ENCODE measurements at places on chromosomes 2 and 18.

DNA sequence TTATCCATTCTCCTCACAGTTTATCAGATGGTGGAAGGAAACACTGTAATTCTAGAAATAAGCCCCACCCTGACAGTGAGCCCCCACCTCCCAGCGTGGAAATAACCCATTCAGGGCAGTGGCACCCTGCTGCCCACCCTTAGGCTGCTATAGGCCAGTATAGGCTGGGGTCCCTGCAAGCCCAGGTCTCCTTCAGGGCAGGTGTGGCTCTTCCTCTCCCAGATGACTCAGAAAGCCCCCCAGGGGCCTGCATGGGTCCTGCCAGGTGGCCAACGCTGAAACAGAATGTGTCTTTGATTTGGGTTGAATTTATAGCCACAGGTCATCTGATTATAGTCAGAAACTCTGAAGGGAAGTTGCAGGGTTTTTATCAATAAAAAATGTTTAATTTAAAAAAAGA lies 136.4 kb downstream of the SH3RF3 start:
- no peak for DNase-seq

GRCh38 chr2:84055816-84056215 lies 403.3 kb downstream of the SUCLG1 start:
- DNase-seq = no peak

- DNase-seq = no peak
Measured at GRCh38 chr18:53799134-53799533, 425.3 kb downstream of the MBD2 start.

GRCh38 chr18:8561123-8561910 lies 47.9 kb upstream of the RAB12 start:
- DNase-seq = peak; percentile 71

DNA sequence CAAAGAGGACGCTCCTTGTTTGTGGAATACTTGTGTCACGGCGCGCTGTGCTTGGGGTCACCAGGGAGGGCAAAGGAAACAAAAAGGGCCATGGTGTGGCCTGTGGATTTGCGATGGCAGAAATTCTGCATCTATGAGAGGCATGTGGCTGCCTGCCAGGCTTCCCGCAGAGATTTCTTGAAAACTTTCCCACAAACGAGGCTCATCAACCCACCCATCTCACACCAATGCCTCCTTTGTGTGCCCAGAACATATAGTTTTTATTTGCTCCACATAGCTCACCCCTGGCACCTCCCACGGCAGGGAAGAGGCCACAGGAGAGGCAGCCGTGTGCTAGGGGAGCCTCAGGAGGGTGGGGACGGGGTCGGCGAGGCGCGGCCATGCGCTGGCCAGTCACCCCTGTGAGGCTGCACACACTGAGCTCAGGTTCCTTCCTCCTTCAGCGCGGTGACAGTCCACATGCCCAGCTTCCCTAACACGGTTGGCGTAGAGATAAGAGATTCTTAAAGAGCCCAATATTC lies 100.3 kb downstream of the MBP start:
- no peak for DNase-seq

DNA sequence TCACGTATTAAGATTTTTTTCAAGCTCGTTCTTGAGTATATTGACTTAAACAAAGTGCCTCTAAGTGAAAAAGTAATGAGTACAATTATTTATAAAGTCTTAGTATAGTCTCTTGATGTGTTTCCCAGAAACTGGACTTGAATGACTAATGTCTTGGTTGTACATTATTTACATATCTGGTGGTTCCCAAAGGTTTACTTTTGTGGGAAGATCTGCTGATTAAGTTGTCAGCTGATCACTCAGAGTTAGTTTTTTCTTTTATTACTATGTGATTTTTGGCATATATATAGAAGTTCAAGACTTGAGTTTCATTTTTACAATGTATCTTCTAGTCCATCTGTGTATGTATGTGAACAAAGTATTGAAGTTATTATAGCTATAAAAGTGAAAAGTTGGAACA lies 29.5 kb downstream of the RNF144A start:
- no peak for DNase-seq

DNA sequence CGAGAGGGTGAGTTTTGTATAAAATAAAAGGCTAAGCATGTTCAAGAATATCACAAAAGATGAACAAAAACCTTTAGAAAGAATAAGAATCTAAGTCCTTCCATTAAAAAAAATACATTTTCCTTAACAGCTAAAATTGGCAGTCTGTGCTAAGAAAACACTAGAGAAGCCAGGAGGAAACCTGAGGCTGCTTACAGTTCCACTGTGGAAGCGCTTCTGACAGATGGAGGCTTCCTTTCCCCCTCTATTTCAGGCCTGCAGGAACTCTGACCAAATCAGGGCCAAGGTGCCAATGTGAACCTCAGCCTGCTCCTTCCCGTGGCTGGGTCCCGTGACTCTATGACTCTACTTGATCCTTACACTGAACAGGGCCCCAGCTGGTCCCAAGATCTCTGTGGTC lies 108.1 kb upstream of the ARHGAP28 start:
- no peak for DNase-seq

GRCh38 chr2:117557626-117558025 lies 256.9 kb upstream of the DDX18 start:
- DNase-seq = no peak

GRCh38 chr18:69956057-69956456 lies 8.4 kb upstream of the CD226 start:
- no peak for DNase-seq

DNA sequence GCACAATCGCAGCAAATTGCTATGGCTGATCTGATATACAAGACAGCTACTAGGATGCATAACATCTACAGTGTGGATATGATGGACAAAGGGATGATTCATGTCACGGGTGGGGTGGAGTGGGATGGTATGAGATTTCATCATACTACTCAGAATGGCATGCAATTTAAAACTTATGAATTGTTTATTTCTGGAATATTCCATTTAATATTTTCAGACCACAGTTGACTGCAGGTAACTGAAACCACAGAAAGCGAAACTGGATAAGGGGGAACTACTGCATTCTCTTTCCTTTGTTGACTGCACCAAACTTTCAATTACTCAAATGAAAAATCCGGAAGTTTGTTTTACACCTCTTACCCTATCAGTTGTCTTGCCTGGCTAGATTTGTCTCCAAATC lies 94.4 kb upstream of the NEUROD1 start:
- DNase-seq = no peak

GRCh38 chr2:98771264-98771663 lies 40.3 kb upstream of the MGAT4A start:
- no peak for DNase-seq

GRCh38 chr2:22970284-22970975 lies 414.5 kb upstream of the KLHL29 start:
- DNase-seq = no peak

GRCh38 chr18:25351777-25352628 lies at the start of gene ZNF521:
TSS of gene ZNF521 (minus strand) at chr18:25352166. CDS start at chr18:25350946, 1,220 bp downstream.
- DNase-seq = peak; percentile 93

DNA sequence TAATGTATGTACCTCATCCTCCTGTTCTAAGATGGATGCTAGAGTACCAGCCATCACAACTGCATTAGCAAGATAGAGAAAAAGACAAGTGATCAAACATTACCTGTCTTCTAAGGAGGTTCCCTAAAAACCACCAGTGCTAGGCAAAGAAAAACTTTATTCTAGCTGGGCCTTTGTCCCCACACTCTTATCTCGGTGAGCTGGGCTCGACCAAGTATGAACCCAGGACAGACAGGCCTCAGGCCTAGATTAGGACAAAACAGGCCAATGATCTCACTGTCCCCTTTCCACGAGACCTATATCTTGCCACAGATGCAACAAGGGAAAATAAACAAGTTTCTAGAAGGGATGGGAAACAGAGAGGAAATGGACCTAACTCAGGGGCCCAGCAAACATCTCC lies 127.6 kb upstream of the PKDCC start:
- DNase-seq = no peak

- DNase-seq = peak; percentile 24
Measured at GRCh38 chr18:36572135-36572856, 256.5 kb downstream of the TPGS2 start.

DNA sequence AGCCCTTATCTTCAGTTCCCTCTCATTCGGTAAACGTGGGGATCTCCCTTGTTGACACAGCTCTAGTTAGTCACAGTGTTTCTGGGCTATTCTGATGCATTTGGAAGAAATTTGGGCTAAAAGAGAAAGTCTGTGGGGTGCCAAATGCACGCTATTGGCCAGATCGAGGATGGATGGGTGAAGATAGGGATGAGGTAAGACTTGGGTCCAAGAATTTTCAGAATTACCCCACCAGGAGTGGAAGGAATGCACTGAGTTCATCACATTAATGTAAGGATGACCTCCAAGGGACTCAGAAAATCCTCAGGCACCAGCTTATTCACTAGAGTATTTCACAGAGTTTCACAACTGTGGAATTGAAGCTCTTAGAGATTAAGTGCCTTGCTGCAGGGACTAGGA lies 49.3 kb downstream of the NRP2 start:
- no peak for DNase-seq

DNA sequence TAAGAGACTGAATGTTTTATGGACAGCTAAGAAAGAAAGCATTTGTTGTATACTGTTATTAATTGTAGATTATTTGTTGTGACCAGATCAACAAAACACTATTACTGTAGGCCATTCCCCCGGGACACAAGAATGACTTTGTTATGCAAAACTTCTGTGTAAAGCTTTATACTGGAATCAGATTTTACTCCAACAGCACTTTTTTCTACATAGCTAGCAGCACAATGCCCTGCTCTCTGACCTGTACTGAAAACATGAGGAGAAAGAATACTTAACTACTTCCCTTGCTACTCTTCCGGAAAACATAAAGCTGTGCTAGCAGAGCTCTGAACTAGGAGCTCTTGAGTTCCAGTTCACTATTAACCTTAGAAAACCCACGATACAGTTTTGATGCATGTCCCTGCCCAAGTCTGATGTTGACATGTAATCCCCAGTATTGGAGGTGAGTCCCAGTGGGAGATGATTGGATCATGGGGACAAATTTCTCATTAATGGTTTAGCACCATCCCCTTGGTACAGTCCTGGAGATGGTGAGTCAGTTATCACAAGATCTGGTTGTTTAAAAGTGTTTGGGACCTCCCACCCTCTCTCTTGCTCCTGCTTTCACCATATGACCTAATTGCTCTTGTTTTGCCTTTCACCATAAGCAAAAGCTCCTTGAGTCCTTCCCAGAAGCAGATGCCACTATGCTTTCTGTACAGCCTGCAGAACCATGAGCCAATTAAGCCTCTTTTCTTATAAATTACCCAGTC lies 601.1 kb upstream of the PIK3C3 start:
- DNase-seq = no peak

GRCh38 chr2:11186145-11186544 lies 30.9 kb downstream of the SLC66A3 start:
- no peak for DNase-seq

DNA sequence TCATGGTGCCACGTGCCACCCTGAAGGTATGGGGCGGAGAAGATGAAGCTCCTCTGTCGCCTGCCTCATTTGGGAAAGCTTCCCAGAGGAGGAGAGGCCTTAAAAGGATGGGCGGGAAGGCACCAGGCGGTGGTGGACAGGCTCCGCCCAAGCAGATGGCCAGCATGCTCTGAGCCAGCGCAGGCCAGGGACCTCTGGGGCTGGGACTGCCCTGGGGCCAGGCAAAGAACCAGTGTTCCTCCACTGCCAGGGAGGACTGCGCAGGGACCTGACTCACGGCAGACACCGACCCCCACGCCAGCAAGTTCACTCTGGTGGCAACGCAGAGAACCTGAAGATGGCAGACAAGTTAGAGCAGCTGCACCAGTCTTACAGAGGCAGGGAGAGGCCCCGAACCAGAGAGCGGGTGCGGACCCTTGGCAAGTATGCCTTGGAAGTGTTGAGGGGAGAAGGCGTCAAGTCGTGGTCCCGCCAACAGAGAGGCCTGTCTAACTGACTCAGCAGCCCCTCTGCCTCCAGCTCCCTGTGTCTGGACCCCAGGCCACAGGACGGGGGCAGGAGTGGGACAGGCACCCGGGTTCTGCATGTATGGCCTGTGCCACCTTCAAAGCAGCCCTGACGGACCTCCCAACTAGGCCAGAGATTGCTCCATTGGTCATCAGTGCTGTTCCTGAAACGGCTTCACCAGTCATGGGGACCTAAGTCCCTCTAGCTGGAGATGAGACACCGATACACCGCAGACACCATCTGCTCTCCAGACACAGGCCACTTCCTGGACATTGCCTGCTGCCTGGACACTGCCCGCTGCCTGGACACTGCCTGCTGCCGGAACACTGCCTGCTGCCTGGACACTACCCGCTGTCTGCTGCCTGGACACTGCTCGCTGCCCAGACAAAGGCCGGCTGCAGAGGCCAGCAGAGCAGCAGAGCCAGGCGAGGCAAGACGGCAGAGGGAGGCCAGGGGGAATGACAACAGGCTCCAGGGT lies 124.7 kb downstream of the HDAC4 start:
- DNase-seq = peak; percentile 92

- no peak for DNase-seq
Measured at GRCh38 chr2:128091726-128092080, 703 bp downstream of the UGGT1 start.

- no peak for DNase-seq
Measured at GRCh38 chr2:36516136-36516870, 81.7 kb downstream of the FEZ2 start.

- DNase-seq = no peak
Measured at GRCh38 chr2:186382932-186383331, 103.1 kb upstream of the ZC3H15 start.

DNA sequence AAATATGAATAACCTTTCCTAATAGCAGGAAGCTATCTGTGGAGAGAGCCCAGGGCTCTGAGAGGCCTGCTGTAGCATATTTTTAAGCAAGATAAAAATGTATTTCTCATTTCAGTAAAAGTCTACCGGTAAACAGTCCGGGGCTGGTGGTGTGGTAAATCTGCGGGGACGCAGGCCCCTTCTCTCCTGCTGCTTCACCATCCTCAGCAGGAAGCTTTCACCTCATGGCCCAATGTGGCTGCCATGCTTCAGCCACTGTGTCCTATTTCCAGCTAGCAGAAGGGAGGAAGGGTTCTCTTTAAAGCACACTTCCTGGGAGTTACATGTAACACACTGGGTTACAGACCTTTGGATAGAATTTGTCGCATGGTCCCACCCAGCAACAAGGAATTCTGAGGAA lies 79.5 kb upstream of the ODC1 start:
- DNase-seq = no peak
